Body of pancreas (tissue), 4 donors: ENCODE measurements at places on chromosomes 7 and 10.

- H3K36me3 ChIP-seq = no peaks in the 10 kb centered on the region
- H3K27me3 ChIP-seq = no peaks in the 10 kb centered on the region
- no peaks in the 10 kb centered on the region for H3K4me1 ChIP-seq
- no peak for DNase-seq
- H3K27ac ChIP-seq = no peak overlapping the region
- H3K4me3 ChIP-seq = no peak overlapping the region
Observed at GRCh38 chr10:49379596-49380410, 16.1 kb downstream of the DRGX start.

DNA sequence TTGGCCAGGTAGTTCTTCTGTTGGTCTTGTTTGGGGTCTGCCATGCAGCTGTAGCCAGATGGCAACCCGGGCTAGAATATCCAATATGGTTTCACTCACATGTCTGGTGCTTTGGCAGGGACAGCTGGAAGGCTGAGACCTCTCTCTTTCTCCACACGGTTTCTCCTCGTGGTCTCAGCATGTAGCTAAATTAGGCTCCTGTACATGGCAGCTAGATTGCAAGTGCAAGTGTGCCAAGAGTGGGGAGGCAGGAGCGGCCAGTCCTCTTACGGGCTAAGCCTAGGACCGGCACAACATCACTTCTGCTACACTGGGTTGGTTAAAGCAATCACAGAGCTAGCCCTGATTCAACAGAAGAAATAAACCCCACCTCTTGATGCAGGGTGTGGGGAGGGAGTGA lies 9.3 kb upstream of the PDE1C start:
- no peak overlapping the region for H3K4me3 ChIP-seq
- H3K36me3 ChIP-seq = no peaks in the 10 kb centered on the region
- H3K27me3 ChIP-seq = no peaks in the 10 kb centered on the region

DNA sequence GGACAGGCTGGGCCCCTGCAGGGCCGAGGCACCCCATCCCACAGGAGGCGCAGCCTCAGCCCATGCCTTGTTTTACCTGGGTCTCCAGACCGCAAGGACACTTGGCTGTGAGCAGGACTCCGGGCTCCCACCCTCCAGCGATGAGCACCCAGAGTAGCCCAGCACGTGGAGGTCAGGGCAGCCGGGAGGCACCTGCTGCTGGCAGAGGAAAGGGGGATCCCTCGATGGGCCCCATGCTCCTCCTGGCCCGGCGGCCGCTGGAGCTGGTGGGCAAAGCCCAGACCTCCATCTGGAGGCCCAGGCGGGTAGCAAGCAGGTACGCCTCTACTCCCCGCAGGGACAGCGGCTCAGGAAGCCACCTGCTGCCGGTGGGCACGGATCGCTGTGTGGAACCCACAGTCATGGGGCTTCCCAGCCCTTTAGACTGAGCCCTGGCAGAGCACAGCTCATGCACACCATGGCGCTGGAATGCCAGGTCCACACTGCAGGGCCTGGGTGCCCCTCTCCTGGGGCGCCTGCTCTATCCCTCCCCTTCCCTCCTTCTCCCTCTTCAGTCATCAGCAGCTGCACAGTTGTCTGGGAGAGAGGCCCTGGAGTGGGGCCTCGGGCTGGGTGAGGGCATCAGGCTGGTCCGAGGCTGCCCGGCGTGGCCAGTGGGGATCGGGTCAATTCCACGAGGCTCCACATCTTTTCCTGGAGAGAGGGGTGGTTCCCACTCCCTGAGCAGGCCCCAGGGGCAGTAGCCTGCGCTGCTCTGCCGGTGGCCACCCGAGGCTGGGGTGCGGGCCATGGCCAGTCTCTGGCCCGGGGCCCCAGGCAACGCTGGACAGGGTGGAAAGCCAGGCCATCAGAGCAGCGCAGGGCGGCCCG lies 65.7 kb downstream of the PWWP2B start:
- no peaks in the 10 kb centered on the region for H3K36me3 ChIP-seq
- H3K4me3 ChIP-seq = no peak overlapping the region
- H3K27ac ChIP-seq = no peak overlapping the region
- H3K27me3 ChIP-seq = no peaks in the 10 kb centered on the region
- DNase-seq = no peak

DNA sequence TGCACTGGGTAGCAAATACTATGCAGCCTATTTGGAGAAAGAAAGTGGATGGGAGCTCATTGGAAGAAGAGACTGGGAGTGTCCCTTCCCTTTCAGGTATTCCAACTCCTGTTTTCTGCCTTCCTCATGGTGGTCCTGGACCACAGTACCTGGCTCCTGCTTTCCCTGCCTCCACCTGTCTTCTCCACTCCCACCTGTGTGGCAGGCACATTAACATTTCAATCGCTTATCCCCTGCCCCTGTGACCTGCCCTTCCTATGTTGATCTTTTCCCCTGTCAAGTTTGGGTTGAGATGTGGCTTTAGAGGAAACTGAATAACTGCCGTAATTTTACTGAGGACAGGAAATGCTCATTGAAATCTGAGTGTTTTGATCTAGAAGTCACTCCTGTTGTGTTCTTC lies 415.8 kb upstream of the PODXL start:
- no peak overlapping the region for H3K4me3 ChIP-seq
- no peaks in the 10 kb centered on the region for H3K4me1 ChIP-seq
- H3K27me3 ChIP-seq = no peaks in the 10 kb centered on the region
- DNase-seq = no peak
- H3K36me3 ChIP-seq = no peaks in the 10 kb centered on the region

GRCh38 chr7:96285579-96285978 lies 36.3 kb downstream of the SLC25A13 start:
- DNase-seq = no peak
- no peak overlapping the region for H3K4me3 ChIP-seq
- H3K27me3 ChIP-seq = no peaks in the 10 kb centered on the region
- no peak overlapping the region for H3K27ac ChIP-seq
- no peaks in the 10 kb centered on the region for H3K36me3 ChIP-seq
- no peaks in the 10 kb centered on the region for H3K4me1 ChIP-seq

DNA sequence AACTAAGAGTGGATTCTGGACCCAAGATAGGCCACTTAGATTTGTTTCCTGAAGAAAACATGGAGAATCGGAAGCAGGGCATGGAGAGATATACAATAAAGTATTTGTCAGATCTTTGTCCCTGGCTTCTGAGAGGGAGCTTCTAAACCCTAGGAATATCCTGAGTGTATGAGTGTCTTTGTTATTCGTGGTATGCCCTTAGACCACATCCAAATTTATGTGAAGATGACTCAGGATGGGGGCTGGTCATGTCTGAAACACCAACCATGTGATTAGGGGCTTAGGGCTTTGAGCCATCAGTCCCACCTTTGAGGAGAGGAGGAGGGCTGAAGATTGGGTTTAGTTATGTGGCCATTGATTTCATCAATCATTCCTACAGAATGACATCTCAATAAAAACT lies 69.7 kb upstream of the PLPP4 start:
- no peaks in the 10 kb centered on the region for H3K27me3 ChIP-seq
- no peaks in the 10 kb centered on the region for H3K4me1 ChIP-seq
- H3K27ac ChIP-seq = no peak overlapping the region
- no peaks in the 10 kb centered on the region for H3K36me3 ChIP-seq
- no peak overlapping the region for H3K4me3 ChIP-seq

DNA sequence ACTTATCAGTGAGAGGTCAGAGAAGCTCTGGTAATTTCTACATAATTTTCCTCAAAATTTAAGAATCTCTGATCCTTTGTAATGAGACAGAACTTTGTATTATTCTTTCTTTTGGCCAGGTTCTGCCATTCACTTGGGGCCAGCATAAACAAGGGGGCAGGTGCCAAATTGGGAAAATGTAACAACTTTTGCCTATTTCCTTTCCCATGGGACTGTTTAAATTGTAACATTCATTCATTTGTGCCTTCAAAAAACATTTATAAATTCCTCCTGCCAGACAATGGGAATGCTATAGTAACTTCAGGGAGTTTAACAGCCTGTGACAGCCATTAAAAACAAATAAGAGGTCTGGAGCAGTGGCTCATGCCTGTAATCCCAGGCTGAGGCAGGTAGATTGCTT lies 12.4 kb downstream of the DYNC1I1 start:
- H3K4me3 ChIP-seq = no peak overlapping the region
- no peak overlapping the region for H3K27ac ChIP-seq
- DNase-seq = no peak
- H3K36me3 ChIP-seq = no peaks in the 10 kb centered on the region

- H3K36me3 ChIP-seq = no peaks in the 10 kb centered on the region
- no peak overlapping the region for H3K4me3 ChIP-seq
- DNase-seq = no peak
- H3K27ac ChIP-seq = no peak overlapping the region
- H3K4me1 ChIP-seq = no peaks in the 10 kb centered on the region
Observed at GRCh38 chr7:50423860-50424259, 26.3 kb downstream of the FIGNL1 start.

DNA sequence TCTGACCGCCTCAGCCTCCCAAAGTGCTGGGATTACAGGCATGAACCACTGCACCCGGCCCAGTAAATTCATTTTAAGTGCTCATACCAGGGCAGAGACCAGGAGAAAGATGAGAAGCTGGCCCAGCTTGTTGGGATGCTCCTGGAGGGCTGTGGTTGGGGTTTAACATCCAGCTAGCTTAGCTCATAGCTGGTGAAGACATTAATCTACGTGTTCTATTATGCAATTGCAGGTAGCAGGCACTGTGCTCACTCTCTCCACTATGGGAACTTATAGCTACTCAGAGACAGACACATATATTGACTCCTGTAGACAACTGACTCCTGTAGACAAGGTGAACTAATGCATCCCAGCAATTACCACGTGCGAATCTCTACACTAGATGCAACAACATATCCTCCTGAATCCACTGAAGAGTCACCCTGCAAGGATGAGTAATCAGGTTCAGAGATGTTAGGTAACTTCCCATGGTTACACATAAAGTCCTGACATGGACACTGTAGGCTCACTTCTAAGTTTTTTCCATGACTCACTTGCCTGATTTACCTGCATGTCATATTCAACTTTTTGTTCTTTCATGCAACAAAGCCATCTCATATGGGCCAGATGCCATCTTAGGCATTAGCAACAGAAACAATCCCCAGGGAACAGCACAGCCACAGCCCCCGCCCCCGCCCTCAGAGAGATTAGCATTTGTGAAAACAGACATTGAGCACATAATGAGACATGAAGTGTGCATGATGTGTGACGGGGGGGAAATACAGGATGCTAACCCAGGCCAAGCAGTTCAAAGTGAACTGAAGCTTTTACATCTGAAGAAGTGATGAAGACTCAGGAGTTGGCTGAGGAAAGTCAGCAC lies 37.2 kb downstream of the ERLIN1 start:
- H3K4me1 ChIP-seq = no peaks in the 10 kb centered on the region
- no peak for DNase-seq
- no peak overlapping the region for H3K4me3 ChIP-seq
- no peaks in the 10 kb centered on the region for H3K36me3 ChIP-seq

DNA sequence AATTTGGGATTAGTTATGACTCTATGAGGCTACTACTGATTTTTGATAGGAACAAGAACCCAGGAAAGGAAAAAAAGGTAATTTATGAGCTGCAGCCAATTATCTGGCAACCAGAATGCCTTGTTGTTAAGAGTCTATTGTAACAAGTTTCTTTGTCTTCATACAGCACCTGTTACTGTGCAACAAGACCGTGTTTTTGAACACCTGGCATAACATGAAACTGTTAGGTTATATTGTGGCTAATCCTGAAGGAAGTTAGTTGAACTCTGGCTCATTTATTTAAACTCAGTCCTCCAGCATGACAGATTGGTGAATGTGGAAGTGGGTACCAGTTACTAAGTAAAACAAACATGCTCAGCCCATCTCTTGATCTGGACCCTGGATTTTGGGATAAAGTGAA lies 33.0 kb downstream of the RALA start:
- H3K4me1 ChIP-seq = no peaks in the 10 kb centered on the region
- no peak overlapping the region for H3K27ac ChIP-seq
- H3K27me3 ChIP-seq = no peaks in the 10 kb centered on the region
- no peaks in the 10 kb centered on the region for H3K36me3 ChIP-seq
- no peak overlapping the region for H3K4me3 ChIP-seq
- DNase-seq = no peak

DNA sequence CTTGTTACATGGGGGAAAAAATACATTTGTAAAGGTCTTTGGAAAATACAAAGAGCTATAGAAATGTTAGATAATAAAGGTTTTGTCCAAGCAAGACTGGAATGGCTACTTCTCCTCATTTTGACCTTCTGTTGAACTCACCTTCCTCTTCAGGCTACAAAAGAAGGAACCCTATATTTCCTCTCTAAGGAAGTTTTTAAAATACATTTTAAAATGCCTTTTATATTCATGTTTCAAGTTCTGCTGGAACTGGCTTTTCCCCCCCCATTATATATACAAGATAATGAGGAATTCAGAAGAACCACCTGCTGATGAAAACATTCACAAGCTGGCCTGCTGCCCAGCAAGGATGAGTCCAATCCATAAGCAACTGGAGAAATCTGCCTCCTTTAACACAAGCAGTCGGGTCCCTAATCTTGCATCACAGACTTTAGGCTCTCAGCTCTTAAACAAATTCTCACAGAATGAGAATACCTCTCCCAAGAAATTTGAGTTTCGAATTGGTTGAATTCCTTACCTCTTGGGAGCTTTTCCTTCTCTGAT lies 44.6 kb downstream of the MTERF1 start:
- H3K4me3 ChIP-seq = no peak overlapping the region
- no peak overlapping the region for H3K27ac ChIP-seq
- H3K36me3 ChIP-seq = no peaks in the 10 kb centered on the region
- no peaks in the 10 kb centered on the region for H3K4me1 ChIP-seq
- no peak for DNase-seq

GRCh38 chr7:102916881-102917280 lies 4.1 kb downstream of the LRRC17 start:
- H3K27me3 ChIP-seq = no peaks in the 10 kb centered on the region
- H3K4me3 ChIP-seq = no peak overlapping the region

- no peak overlapping the region for H3K27ac ChIP-seq
- peaks cover 13% of the 10 kb centered on the region for H3K4me1 ChIP-seq
- peak; percentile 65 for DNase-seq
- no peaks in the 10 kb centered on the region for H3K27me3 ChIP-seq
- no peak overlapping the region for H3K4me3 ChIP-seq
Observed at GRCh38 chr10:3389130-3389529, 216.5 kb upstream of the PITRM1 start.
